Left hindlimb (tissue), 1 donor: ENCODE measurements at places on chromosomes 11 and 22.

- peak; percentile 94 for DNase-seq
Measured at GRCh38 chr11:57638005-57638781, 11.5 kb downstream of the YPEL4 start.

DNA sequence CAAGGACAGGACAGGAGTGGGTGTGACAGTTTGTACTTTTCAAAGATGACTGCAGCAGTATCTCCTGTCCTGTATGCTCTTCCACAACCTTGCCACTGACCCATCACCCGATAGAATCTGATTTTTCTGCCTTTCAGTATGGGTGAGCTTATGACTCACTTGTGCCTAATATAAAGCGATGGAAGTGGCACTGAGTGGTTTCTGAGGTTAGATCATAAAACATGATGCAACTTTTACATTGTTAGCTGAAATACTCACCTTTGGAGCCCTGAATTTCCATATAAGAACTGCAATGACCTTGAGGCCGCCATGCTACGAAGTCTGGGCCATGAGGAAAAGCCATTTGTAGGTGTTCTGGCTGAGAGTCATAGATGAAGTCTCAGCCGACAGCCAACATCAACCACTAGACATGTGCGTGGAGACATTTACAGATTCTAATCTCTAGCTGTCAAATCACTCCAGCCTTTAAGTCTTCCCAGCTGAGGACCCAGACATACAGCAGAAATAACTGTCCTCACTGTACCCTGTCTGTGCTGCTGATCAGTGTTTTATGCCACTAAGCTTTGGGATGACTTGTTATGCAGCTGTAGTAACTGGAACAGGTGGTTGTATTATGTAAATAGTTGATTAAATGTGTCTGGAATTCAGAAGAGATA is 105.9 kb upstream of the ARHGAP20 start:
- no peak for DNase-seq

DNA sequence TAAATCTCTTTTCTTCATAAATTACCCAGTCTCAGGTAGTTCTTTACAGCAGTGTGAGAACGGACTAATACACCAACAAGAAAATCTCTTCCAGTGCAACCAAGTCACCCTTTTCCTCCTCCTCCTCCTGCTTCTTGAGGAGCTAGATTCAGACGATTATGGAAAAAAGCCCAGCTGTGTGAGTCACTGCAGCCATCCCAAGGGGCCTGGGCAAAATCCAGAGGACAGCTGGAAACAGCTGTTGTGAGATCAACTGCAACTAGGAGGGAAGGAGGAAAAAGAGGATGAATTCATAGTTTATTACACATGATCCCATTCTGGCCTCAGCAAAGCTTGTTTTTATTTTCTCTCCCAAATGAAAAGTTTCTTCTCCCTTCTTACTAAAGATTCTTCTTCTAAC is 32.9 kb downstream of the RBFOX2 start:
- peak; percentile 84 for DNase-seq

GRCh38 chr11:9077164-9077563 is 14.2 kb downstream of the SCUBE2 start:
- no peak for DNase-seq

DNA sequence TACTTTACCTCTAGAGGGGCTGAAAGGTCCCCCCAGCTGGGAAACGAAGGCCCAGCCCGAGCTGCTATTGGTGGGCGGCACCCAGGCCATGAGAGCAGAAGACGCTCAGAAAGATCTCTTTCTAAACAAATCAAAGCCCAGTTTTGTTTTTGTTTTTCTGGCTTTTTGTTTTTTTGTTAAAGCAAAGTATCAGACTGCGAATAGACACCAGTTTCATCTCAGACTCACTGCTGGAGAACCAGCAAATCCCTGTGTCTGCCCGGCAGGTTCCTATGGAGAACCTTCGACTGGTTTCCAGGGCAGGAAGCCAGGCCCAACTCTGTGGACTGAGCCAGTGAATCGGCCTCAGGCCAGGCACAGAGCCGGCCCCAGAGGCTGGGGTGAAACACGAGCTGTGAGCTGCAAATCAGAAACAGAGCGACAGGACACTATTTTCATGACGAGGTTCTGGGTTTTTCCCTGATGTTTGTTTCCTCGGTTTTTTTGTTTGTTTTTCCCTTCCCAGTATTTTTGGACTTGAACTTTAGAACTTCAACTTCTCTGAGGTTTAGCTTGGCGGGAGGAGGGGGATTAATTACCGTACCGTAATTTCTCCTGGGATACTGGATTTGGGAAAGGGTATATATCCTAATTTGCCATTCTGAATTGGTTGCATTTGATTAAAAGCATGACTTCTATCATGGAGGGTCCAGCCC is 16.0 kb upstream of the B4GALNT4 start:
- DNase-seq = peak; percentile 92

GRCh38 chr11:64115531-64116522 is 50.1 kb downstream of the MACROD1 start:
- DNase-seq = no peak

DNA sequence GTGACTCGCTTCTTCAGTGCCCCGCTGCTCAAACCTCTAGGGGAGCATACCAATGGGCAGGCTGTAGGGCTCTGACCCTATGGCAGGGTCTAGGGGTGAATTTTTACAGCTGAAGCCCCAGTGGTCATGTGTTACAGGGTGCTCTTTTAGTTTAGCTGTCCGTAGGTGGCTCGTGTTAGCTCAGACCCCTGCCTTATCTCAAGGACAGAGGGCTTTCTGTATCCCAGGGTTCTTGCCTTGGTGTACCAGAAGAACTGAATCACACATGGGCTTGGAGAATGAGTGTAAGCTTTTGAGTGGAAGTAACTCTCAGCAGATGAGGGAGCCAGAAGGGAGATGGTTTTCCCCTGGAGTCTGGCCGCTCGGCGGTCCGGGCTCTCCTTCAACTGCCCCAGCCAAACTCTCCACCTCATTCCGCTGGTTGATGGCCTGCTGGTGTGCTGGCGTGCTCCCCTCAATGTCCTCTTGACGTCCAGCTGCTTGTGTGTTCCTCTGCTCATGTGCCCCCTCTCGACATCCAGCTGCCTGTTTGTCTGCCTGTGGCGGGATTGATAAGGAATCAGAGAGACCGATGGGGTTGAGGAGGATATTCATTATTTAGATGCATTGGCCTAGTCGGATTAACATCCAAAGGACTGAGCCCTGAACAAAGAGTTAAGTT is 37.5 kb downstream of the BIRC2 start:
- DNase-seq = no peak

GRCh38 chr11:63142459-63142858 is 1.6 kb downstream of the SLC22A24 start:
- DNase-seq = no peak

DNA sequence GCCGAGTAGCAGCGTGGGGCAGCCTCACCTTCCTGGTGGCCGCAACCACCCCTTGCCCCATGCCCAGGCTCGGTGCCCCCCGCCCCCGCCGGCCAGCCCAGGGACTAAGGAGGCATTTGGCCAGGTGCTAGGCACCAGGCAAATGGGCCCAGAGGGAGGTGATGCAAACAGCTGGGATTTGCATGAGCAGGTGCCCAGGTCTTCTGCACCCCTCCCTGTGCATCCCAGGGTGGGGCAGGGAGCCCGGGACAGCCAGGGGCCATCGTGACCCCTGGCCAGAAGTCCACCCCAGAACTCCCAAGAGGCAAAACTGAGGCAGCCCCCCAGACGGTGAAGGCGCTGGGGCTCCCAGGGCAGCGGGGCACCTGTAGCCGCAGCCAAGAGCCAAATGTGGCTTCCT is 18.1 kb downstream of the TRPM5 start:
- no peak for DNase-seq

GRCh38 chr22:27808451-27809225 is 7.1 kb upstream of the MN1 start:
- DNase-seq = no peak

DNA sequence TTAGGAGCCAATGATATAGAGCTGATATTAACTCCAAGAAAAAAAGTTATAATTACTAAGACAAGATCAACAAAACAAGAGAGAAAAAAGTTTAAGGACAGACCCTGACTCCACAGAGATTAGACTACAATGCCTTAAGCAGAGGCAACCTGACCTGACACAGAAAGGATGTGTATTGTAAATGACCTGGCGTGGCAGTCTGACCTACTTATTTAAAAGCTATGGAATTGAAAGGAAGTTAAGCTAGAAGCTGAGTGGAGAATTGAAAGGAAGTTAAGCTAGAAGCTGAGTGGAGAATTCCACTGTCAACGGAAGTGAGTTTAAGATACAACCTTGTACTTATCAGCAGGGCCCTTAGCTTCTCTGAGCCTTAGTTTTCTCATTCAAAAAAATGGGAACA is 885.4 kb downstream of the OPCML start:
- DNase-seq = no peak

DNA sequence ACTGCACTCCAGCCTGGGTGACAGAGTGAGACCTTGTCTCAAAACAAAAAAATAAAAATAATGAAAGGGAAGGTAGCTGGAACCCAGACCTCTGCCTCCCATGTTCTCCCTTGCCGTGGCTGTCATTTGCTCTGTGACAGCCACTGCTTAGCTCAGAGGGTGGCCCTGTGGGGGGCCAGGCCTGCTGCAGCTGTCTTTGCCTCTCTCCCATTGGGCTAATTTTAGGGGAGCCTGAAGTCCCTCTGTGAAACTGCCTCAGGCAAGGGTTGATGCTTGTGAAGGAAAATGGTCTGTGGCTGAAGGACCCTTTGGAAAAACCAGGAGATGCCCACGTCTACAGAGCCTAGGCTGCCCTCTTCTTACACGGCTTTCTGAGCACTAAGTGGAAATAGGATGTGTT is 42.9 kb downstream of the C11orf91 start:
- DNase-seq = no peak

- DNase-seq = peak; percentile 89
Measured at GRCh38 chr11:11977206-11977938, 31.1 kb downstream of the DKK3 start.

- DNase-seq = no peak
Measured at GRCh38 chr11:76139314-76139713, 67.0 kb downstream of the WNT11 start.

DNA sequence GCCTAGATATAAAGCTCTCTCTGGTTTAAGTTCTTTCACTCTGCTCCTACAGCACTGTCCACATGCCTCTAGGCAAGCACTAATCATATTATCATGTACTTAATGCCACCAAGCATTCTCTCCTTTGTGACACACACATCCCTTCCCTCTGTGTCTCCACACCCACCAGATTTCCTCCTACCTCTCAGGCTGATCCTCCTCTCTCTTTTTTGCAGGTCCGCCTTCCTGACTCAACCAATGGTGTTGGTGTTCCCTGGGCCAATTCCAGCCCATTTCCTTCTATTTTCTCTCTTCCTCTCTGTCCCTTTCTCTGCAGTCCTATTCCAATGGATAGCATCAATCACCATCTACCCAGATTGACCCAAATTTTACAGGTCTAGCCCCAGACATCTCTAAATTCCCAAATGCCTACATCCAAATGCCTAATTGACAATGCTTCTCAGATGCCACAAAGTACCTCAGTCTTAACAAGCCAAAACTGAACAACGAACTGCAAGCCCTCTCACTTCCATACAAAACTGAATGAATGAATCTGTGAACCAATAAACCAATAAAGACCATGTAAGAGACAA is 504 bp upstream of the ZNF215 start:
- DNase-seq = no peak

- DNase-seq = no peak
Measured at GRCh38 chr11:120675171-120675570, 163.6 kb downstream of the GRIK4 start.

DNA sequence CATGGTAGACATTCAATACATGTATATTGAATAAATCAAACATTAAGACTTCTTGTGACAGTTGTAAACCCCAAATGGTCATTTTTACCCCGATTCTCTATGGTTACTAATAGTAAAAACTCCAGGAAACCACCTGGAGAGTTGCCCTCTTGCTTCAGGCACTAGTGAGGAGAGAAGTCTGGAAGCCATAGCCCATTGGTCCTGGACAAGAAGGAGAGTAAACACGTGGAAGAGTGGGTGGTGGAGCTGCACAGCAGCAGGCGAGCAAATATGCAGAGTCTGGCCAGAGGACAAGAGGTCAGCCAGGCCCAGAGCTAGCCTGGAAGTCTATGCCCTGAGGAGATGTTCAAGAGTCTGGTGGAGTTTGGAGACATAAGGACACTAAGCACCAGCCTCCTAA is 17.7 kb downstream of the DCHS1 start:
- no peak for DNase-seq

GRCh38 chr11:20056950-20057943 is 103.0 kb downstream of the DBX1 start:
- DNase-seq = no peak

- DNase-seq = no peak
Measured at GRCh38 chr11:71542879-71543777, 5.1 kb upstream of the KRTAP5-9 start.

DNA sequence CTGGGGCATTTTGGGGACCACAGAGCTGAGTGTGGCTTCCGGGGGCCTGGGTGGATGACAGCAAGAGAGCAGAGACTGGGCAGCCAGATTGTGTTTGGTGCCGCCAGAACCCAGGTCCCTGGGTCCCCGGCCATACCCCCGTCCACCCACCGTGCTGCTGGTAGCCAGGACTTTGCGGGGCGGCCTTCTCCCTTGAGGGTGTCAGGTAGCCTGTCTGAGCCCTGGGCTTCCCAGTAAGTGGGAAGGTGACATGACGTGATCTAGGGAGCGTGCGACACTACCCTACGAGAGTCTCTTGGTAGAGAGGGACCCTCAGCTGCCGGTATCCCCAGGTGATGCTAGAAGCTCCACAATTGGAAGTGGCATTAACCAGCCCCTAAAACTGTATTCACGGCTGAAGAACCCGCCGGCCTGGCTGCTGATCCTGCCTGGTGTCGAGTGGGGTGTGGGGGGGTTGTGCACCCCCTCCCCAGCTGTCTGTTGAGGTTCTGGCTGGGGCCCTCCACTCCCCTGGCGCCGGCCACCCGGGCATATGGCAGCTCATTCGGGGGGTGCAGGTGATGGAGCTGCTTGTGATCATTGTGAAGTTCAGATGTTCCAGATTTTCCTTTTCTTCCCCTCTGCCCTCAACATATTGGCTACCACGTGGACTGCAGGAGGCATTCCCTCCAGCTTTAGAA is 66.9 kb downstream of the MPPED1 start:
- peak; percentile 10 for DNase-seq

GRCh38 chr11:65323813-65324212 is 9.1 kb downstream of the CDC42EP2 start:
- DNase-seq = no peak

- no peak for DNase-seq
Measured at GRCh38 chr11:9250139-9250582, 15.0 kb downstream of the DENND5A start.

DNA sequence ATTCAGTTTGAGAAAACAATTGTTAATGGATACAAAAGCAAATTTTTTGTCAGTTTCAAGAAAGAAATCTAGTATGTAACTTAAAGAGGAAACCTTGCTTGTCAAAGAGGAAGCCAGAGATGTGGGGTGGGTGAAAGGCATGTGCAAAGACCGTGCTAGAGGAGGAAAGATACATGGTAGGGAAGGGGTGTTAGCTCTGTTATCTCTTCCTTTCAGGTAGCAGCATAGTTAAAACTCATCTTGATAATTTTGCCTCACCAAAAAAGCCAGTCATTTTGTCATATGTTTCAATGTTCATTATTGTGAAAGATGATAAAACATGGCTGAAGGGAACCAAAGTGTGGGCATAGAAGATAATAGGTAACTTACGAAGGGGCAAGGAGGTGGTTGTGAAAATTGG is 2.6 kb upstream of the MS4A2 start:
- no peak for DNase-seq
